ENCODE measurements at places on chromosomes 7 and 10.

DNA sequence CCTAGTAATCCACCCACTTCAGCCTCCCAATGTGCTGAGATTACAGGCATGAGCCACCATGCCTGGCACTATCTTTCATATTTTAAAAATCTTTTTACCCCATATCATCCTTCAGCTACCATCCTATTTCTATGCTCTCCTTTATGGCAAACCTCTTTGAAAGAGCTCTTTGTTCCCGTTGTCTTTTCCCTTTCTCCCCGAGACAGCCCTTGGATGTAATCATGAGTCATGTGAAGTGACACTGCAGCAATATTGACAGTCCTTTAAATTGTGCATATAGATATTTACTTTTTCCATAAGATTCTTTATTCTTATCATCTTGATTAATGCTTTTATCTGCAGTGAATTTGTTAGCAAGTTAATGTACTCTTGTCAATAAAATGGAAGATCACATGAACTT is 286.6 kb downstream of the ANKRD7 start:
- DNase-seq, result no peak

- DNase-seq, result no peak
Observed at GRCh38 chr10:22133749-22134624, 83.8 kb downstream of the EBLN1 start.

GRCh38 chr10:31031558-31032257 is at the start of gene ZNF438:
TSS of gene ZNF438 (minus strand) at chr10:31031865. CDS start at chr10:30877034, 154,831 bp downstream.
- peak; percentile 86 for DNase-seq

GRCh38 chr10:20185116-20185515 is 368.9 kb downstream of the PLXDC2 start:
- no peak for DNase-seq

- no peak for DNase-seq
Observed at GRCh38 chr7:90067171-90067570, 87.1 kb upstream of the STEAP1 start.

GRCh38 chr10:128967980-128968756 is 498.9 kb upstream of the MGMT start:
- DNase-seq, result no peak
